ENCODE measurements at places on chromosomes 2 and 18. TPM values are rescaled to one million over a fixed set of nuclear protein-coding genes. Genes with fewer than 3 reads are reported as not detected.
A peak's percentile ranks its signal among the peaks of the same experiment; 100 is the strongest.

Gene GAL3ST2
- not detected for total RNA-seq

Gene CCDC74A
- 54.1 TPM for total RNA-seq

Gene CASP10
- 2.8 TPM for total RNA-seq

Gene SERPINB3
- not detected for total RNA-seq

Gene ALLC
- total RNA-seq = not detected

Gene IL1F10
- not detected for total RNA-seq

Gene GPR45
- not detected for total RNA-seq

Gene MTA3
- total RNA-seq = 65.4 TPM

DNA sequence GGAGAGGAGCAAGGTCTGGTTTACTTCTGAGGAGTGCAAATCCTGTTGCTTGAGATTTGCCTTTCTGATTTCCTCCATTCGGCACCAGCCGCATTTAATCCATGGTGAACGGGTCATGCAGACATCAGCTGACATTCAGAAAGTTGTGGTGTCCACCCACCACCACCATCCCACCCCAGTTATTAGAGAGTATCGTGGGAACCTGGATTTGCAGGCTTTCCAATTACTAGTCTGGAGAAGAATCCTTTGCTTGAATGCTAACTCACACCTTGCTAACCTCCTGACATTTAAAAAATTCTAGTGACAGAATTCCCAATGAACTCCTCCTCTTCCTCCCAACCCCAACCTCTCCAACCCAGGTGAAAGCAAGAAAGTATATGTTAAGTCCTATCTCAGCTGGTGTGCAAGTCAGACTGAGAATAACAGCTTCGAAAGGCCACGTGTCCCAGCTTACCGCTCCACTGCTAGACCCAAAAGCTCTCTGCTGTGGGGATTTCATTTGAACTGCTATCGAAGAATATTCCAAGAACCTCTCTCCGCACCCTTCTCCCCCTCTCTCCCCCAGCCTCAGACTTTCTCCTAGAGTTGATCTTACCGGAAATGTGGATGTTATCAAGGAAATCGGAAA is 17.7 kb downstream of the BCL11A start:
- no peak for DNase-seq

DNA sequence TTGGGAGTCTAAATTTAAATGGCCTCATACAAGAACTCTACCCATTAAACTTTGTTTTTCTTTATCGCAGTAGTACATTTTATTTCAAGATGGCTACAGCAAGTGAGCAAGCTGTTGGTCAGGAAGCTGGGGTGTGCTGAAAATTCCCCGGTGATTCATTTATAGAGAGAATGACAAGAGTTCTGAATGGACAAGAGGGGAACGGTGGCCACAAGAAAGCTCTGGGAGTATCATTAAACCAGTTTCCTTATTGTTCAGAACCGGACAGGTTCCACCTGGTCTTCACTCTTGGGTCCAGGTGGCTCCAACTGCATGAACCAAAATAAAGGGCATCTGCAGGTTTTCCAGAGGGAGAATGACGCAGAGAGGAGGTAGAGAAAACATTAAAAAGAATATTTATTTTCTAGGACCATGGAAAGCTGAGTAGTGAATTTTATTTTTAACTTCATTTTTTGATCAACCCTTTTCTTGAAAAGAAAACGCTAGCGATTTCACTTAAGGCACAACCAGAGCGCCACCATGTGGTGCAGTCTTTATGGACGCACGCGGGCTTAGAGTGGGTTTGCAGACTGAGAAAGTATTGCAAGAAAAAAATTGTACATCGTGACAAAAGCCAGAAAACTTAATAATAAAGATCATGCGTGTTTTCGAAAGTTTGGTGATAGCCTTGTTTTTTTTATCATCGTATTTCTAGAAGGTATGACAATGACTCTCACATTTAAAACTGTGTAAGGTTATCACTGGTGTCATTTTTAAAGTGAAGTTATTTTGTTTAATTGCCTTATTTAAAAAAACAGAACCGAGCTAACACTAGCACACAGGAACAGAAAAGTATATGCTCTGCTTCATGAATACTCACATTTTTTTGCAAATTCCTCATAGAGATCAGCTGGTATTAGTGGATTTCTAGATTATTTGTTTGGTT is 97.9 kb upstream of the NOL4 start:
- DNase-seq = peak; percentile 79

DNA sequence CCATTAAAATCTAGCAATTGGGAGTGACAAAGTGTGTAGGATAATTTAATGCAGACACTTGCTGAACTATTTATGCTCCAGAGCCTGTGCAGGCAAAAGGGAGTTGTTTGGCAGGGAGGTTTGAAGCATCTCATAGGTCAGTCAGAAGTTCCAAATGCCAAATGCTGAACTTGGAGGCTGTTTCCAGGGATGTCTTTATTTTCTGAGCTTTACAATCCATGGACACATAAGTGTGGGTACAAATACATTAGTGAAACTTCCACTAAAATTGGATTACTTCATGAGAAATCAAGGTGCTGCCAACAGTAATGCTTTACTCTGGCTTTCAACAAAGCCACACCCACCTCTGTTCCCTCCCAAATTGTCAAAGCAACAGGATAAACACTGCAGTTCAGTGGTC is 422.1 kb upstream of the SETBP1 start:
- no peak for DNase-seq

GRCh38 chr2:149827585-149828126 is 240.1 kb upstream of the MMADHC start:
- peak; percentile 11 for DNase-seq

GRCh38 chr2:27086724-27087593 is at the start of gene KHK:
Gene KHK, plus strand, starts transcription at chr2:27086772. Its CDS starts 488 bp downstream, at chr2:27087260.
- DNase-seq = peak; percentile 65

DNA sequence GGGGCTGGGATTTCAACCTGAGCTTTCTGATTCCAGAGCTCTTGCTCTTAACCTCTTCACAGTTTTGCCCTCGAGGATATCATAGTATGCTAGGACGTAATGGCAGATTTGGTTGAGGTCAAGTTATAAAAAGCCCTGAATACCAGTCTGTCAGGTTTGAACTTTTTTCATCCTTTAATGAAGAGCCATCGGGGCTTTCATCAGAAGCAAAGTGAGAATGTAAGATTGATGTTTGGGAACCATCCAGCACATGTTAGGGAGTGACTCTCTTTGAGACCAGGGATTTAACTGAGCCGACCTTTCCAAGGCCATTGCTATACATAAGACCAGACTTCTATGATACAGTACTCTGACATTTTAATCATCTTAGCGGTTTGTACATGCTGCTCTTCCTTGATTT is 142.5 kb downstream of the TTC27 start:
- DNase-seq = no peak

- DNase-seq = no peak
Measured at GRCh38 chr18:32918692-32919250, 145.9 kb upstream of the KLHL14 start.

- peak; percentile 16 for DNase-seq
Measured at GRCh38 chr2:49359721-49360406, 205.5 kb upstream of the FSHR start.

DNA sequence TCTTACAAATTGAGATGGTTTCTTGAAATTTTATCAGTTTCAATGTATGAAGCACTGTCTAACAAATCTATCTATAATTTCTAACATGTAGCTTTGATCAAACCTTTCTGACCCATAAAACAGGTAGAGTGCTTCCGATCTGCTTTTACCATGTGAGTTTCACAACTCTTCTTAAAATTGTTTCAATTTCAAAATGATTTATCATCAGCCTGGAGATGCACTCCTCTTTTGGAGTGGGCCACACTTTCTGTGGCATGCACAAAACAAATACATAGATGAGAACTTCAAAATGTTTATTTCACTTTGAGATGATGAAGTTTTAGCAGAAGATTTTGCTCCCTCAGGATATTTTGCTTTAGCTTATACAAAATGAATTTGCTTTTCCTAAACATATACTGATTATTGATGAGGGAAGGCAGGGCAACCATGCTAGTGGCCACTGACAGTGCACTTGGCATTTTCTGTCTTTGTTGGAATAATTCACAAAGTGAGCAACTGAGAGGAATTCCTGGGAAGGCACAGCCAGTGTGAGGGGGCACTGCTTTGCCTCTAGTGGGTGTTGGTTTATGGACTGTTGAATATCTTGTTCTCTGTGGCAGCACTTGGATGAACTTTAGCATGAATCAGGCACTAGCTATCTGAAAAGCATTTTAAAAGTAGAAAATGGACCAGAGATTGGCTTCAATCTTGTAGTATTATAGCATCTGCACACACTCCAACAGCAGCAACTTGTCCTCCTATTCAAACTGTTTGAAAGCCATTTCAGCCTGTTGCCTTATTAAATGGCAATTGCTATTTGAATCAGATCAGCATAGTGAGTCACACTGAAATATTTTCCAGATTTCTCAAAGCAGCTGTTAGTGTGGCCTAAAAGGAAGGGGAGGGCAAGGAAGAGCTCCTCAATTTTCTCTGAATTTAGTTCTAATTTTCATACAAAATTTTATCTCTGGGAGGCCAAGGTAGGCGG is 193.2 kb downstream of the CCDC85A start:
- DNase-seq = no peak

DNA sequence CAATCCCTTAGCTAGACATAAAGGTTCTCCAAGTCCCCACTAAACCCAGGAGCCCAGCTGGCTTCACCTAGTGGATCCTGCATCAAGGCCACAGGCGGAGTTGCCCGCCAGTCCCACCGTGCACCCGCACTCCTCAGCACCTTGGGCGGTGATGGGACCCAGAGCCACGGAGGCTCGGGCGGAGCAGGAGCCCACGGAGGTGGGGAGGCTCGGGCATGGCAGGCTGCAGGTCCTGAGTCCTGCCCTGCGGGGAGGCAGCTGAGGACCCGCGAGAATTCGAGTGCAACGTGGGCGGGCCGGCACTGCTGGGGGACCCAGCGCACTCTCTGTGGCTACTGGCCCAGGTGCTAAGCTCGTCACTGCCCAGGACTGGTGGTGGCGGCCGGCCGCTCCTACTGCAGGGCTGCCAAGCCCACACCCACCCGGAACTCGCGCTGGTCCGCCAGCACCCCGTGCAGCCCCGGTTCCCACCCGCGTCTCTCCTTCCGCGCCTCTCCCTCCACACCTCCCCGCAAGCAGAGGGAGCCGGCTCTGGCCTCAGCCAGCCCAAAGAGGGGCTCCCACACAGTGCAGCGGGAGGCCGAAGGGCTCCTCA is 31.7 kb upstream of the SPATA3 start:
- DNase-seq = no peak

DNA sequence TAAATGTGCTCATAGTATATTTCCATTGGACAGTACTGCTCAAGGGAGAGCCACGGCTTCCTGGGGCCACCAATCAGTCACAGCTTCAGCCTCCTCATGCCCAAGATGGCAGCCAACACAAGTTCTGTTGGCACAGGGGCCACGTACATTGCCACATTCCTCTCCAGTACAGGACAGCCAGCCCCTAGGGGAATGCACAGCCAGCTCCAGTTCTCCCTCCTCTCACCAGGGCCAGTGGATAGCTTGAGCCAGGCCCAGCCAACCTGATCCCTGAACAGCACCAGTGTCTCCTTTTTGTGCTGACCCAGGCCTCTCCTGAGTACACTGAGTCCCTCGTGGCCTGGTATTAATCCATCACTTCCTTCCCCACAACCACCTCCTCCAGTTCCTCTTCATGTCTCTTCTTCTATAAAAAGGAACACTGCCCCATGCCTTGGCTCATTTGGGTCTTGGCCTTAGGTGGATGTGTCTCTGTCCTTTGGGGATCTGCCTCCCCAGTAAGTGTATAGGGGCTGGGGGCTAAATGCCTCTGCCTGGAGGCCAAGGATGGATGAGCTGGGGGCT is 168.7 kb downstream of the TNS1 start:
- DNase-seq = no peak

Measured in G401 (cell line).